Fibroblast of skin of scalp (primary cell): ENCODE measurements at places on chromosomes 7 and 10.

- DNase-seq, result no peak
Observed at GRCh38 chr7:918118-918425, 36.4 kb downstream of the ADAP1 start.

- no peak for DNase-seq
Observed at GRCh38 chr10:5536486-5537081, 11.8 kb downstream of the CALML3 start.

GRCh38 chr10:117617086-117617485, 74.5 kb downstream of the EMX2 start:
- no peak for DNase-seq

DNA sequence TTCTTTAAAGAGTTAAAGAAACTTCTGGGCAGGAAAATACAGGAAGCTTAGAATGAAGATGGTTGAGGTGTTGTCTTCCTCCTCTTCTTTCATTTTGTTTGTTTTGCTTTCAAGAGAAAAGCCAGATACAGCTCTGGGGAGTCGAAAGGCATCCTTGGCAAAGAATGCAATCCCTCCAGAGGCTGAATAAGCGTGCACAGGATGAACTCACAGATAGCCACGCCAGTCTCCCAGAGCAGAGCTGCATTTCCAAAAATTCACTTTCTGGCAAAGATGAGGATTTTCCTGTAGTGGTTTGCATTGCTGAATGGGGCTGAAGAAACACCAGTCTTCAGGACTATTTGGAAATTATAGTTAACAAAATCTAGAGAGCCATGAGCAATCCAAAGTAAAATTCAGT, 336.4 kb downstream of the NRG3 start:
- DNase-seq, result peak; percentile 10

GRCh38 chr10:24650669-24651391, 72.9 kb downstream of the ARHGAP21 start:
- DNase-seq, result no peak

- no peak for DNase-seq
Observed at GRCh38 chr7:118054529-118054928, 129.4 kb upstream of the LSM8 start.

DNA sequence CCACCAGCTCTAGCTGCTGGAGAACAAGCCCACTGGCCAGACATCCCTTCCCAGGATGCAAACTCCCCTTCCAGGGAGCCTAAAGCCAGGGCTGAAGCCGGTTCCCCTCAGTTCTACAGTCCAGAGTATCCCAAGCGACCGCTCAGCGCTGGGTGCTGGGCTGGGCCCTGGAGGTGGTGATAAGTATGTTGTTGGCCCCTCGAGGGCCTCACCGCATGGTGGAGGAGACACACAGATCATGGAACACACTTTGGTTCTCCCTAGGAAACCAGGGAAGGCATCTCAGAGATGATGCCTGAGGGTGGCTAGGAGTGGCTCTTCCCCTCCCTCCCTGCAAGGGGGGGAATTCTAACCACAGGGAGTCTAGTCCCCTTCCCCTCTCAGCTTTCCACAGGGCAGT, 4.4 kb downstream of the PODXL start:
- no peak for DNase-seq

DNA sequence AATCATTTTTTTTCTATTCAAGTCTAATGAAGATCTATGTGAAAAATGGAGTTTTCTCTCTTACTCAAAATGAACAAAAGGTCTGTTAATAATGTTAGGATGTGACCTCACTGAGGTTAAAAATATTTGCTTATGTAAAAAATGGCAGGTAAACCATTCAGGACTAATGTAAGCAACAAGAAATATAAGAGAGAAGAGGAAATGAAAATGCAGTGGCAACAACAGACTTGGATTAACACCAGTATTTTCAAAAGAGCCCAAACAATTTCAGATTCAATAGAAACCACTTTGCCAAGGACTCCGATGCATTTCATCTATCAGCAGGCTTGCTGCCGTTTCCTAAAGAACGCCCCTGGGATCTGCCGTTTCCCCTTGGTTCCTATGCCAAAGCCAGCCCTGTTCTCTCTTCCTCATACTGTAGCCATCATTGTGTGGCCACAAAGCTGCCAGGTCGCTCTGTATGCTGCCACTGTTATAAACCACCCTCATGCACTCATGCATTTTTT, 66.4 kb downstream of the MTURN start:
- no peak for DNase-seq

DNA sequence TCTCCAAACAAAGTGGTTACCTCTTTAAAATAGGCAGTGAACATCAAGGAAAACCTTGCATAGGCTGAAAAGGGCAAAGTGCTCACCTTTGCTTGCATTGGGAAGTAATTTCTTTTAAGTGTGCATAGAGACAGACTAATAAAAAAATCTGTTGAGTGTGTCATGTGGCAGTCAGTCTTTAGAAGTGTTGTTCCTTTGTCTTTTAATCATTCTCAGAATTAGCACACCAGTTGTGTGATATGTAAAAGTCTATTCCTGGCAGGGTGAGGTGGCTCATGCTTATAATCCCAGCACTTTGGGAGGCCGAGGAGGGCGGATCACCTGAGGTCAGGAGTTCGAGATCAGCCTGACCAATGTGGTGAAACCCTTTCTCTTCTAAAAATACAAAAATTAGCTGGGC, 117.0 kb downstream of the INSYN2A start:
- no peak for DNase-seq

GRCh38 chr7:1779445-1779844, 109.4 kb downstream of the ELFN1 start:
- DNase-seq, result no peak

- DNase-seq, result no peak
Observed at GRCh38 chr10:129799942-129800341, 164.1 kb downstream of the EBF3 start.

GRCh38 chr10:49662169-49662830, 17.2 kb upstream of the C10orf53 start:
- no peak for DNase-seq

DNA sequence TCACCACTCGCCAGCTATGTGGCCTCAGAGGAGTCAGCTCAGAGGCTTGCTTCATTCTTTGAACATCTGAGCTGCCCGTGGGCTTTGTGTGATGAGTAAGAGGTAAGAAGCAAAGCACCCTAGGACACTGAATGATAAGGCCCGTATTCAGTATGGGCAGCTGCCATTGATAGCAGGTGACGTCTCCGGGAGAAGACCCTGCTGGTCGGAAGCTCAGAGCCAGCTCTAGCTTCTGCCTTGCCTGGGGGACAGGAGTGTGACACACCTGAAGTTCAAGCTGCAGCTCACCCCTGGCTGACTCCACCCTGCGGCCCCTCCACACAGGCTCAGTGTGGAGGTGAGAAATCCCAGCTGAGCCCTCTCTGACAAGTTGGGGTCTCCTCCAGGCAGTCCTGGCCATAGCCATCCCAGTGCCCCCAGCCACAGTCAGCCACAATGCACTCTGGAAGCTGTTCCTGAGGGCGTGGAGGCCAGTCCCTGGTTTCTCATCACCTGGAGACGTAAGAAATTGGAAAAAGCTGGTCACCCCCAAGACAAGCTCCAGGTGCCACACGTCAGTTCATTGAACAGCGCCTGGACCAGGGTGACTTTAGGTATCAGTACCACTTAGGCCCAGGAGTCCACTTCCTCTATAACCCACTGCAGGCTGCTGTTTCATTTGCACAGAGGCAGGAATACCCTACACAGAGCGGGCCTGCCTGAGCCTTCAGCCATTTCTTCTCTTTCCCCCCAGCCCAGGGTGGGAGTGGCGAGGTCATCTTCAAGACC, 164.9 kb upstream of the RHEB start:
- DNase-seq, result peak; percentile 33

- no peak for DNase-seq
Observed at GRCh38 chr10:78162853-78163252, 129.2 kb downstream of the RPS24 start.

GRCh38 chr7:129767120-129768015, 155.8 kb downstream of the NRF1 start:
- DNase-seq, result no peak

GRCh38 chr7:18125476-18125875, 97.8 kb upstream of the PRPS1L1 start:
- DNase-seq, result peak; percentile 84

DNA sequence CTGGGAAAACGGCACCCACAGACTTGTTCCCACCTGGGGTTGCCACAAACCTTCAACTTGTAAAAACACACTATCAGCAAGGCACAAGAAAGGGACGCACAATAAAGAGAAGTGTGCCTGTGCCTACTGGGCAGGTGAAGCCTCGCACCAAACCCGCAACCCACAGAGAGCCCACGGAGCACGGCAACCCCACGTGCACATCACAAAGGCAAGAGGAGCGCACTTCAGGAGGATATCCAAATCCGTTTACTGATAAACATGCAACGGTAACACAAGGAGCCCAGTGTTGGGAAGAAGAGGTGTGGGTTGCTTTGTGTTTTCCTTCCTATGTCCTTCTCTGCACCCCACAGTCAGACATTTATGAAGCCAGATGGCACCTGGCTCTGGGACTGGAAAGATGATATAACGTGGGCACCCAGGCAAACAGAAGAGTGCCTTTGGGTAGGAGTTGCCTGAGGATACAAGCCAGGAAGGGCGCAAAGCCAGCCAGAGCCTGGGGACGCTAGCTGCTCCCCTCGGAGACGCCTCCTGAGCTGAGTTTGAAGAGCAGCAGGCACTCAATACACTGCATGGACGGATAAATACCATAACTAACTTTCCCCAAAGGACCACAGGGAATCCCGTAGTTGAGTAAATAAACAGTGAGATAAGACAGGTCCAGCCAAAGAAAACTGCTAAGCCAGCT, 41.6 kb downstream of the TCERG1L start:
- DNase-seq, result no peak

- no peak for DNase-seq
Observed at GRCh38 chr7:142961595-142961972, 579 bp downstream of the KEL start.

- DNase-seq, result peak; percentile 57
Observed at GRCh38 chr7:69893906-69894305, 295.6 kb downstream of the AUTS2 start.

- no peak for DNase-seq
Observed at GRCh38 chr7:100356416-100357068, 1.4 kb upstream of the PILRB start.

DNA sequence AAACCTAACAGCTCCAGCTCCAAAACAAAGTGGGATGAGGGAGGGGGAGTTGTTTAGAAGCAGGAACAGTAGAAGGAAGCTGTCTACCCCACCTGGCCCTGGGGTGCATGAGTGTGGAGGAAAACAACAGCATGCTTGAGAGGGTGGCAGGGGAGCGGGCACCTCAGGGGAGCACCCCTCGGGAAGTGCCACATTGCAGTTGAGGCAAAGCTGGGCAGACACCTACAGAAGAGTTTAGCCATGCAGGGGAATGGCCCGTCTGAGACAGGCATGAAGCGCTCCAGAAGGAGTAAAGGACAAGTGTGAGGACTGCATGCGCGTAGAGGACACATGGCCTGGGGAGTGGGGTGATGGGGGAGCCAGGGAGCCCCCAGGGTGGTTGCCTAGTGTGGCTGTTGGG, 18.1 kb downstream of the CHAT start:
- no peak for DNase-seq

GRCh38 chr10:22630234-22631174, 83.9 kb downstream of the PIP4K2A start:
- peak; percentile 51 for DNase-seq

GRCh38 chr10:129725890-129726631, 238.0 kb downstream of the EBF3 start:
- no peak for DNase-seq

DNA sequence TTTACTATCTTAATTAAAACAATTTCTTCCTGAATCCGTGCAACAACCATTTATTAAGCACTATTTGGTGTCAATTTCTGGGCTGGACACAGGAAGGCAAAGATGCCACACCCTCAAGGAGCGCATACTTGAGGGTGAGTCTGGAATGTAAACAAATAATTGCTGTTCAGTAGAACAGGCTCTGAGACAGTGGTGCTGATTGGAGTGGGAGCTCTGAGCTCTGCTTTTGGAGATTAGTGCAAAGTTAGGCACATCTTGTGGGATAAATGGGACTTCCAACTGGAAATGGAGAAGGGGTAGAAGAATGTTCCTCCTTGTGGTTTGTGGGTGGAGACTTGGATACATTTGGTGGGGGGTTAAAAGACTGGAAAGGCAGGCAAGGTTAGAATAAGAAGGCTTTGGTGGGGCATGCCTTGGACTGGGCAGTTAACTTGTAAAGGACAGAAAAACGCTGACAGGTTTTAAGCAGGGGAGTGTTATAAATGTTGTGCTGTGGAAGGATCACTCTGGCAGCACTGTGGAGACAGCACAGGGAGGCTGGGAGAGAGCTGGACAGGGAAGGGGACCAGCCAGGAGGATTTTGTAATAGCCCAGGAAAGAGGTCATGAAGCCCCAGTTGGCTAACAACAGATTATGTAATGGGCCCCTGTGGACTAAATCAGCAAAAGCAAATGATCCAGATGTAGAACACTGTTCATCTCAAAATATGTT, 80.7 kb downstream of the ZNF365 start:
- peak; percentile 86 for DNase-seq
